ENCODE measurements at places on chromosomes 2 and 18.

DNA sequence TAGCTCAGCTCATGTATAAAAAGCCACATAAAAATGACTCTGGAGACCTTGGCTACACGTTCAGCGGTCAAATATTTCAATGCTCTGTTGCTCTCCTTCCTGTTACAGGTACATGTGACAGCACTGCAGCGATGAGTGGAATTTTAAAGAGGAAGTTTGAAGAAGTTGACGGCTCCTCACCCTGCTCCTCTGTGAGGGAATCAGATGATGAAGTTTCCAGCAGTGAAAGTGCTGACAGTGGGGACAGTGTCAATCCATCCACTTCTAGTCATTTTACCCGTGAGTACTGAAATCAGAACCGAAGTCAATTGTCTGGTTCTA, 125.4 kb downstream of the CSRNP3 start:
- no peak for DNase-seq

- no peak for DNase-seq
Measured at GRCh38 chr2:121611730-121612705, 37.2 kb downstream of the CLASP1 start.

DNA sequence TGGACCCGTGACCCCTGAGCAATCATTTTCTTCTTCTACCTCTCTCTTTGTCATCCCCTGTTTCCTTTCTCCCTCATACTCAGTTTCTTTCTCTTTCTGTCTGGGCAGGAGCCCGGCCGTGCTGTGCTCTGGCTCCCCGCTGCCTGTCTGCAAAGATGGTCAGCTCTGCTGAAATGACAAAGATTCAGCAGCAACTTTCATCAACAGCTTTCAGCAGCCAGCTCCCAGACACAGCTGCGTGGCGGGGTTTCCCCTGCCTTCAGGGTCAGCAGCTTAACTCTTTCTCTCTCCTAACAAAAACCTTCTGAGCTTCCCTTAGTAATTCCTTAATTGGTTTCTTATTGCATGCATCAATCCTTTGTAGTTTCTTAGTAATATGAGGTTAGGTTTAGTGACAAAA, 1234.4 kb downstream of the CNTNAP5 start:
- DNase-seq = no peak

DNA sequence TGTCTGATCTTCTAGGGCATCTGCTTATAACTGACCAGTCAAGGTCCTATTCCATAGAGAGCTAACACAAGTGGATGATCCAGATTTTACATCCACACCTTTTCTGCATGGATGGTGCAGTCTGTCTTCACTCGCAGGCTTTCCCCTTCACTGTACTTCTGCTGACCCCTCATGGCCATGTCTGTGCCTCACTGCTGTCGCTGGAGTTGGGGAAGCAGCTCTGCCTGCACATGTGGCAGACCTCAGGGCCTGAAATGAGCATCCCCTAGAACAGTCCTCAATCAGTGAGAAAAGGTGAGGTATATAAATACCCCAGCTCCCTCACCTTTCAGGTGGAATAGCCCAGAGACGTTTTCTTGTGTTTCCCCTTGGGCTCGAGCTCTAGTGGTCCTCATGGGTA, 233.8 kb downstream of the ANKRD36B start:
- DNase-seq = no peak

Measured in NCI-H1694 (cell line).